ENCODE measurements at places on chromosomes 7 and 10. TPM values are rescaled to one million over a fixed set of nuclear protein-coding genes. Genes with fewer than 3 reads are reported as not detected.

- DNase-seq = no peak
Observed at GRCh38 chr7:11552676-11553296, 279.2 kb downstream of the THSD7A start.

- no peak for DNase-seq
Observed at GRCh38 chr7:84624927-84625326, 430.3 kb upstream of the SEMA3A start.

DNA sequence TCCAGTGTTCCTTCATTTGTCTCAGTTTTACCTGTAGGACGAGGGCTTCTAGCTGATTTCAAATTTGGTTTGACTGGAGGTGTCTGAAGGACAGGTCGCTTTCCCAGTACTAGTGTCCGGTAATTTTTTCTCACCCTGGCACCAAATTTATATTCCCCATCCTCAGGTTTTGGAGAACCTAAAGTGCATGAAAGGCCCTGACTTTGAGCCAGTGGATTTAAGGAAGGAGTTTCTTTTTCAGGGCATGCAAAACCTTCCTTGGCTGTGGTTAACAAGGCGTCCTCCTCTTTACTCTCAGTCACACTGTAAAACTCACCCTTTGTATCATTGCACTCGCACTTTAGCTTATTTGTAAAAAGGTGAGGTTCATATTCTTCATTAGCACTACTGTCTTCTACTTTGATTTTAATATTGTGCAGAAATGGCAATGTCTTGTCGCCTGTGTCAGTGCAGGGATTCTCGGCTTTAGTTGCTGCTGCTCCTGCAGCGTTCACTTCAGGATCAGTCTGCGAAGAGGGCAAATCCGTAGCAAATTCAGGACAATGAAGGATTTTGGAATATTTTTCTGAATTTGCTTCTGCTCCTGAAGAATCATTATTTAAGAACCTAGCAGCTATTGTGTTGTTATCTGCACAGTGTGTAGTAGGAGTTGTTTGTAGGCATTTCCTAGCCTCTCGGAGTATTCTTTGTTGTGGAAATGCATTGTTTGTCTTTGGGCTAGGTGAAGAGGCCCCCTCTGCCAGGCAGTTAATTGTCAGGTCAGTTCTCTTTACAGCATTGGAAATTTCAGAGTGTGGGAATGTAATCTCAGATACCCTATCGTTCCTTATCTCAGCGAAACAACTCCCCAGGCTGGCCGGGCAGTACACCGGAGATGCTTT, 9.9 kb downstream of the SKIDA1 start:
- no peak for DNase-seq

- no peak for DNase-seq
Observed at GRCh38 chr7:40182452-40182851, 47.6 kb downstream of the SUGCT start.

DNA sequence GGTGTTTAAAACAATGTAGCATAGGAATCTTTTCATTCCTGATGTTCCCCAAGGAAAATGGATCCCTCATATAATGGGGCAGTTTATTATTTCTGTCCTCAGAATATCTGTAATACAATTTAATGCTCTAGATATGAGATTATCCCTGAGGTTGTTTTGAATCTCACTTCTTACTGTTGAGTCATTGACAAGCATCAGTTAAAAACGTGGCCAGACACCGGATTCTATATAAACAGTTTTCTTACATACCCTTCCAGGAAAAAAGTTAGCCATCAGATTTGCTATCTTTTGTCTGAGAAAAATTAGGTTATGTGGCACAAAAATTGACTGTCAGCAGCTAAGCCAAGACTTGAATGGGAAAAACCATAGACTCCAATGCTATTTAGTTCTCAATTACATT, 539.8 kb upstream of the CELF2 start:
- no peak for DNase-seq

- no peak for DNase-seq
Observed at GRCh38 chr7:92837000-92837749, 802 bp upstream of the CDK6 start.

GRCh38 chr10:112698818-112699164, 251.3 kb upstream of the TCF7L2 start:
- no peak for DNase-seq

- DNase-seq = no peak
Observed at GRCh38 chr7:116577320-116577871, 52.6 kb downstream of the CAV1 start.

GRCh38 chr10:16776896-16777295, 40.3 kb downstream of the RSU1 start:
- DNase-seq = no peak

DNA sequence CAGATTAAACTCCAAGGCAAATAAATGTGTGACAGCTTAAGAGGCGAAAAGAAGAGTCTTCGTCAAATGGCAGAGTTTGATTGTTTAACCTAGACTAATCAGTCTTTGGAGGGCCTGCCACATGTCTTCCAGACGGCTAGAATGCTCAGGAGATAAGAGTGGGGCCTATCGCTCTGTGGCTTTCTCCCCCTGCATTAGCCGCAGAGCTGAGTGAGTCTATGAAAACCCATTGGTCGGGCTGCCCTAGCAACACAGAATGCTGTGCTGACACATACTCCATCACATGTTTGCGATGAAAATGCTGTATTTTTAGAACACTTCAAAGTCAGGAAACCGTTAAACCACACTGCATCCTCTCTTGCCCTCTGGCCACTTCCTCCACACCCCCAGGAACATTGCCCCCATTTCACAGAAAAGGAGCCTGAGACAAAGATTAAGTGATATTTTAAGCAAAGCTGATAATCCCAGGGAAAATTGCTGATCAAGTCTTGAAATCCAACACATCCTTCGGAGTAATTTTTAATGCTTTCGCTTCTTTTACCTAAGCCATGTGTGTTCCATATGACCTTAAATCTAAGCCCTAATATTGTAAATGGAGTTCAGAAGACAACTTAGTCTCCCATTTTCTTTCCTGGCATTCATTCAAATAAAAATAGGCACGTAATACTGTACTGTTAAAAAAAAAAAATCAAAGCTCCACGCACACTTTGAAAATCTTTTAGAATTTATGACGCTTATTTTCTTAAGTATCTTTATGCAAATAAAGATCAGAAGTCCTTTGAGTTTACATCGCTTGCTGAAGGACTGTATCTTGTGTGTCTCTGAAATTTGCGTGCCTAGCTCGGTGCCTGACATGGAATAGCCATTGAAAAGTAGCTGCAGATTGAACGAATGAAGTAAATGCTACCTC, 161.2 kb downstream of the CELF2 start:
- DNase-seq = no peak

DNA sequence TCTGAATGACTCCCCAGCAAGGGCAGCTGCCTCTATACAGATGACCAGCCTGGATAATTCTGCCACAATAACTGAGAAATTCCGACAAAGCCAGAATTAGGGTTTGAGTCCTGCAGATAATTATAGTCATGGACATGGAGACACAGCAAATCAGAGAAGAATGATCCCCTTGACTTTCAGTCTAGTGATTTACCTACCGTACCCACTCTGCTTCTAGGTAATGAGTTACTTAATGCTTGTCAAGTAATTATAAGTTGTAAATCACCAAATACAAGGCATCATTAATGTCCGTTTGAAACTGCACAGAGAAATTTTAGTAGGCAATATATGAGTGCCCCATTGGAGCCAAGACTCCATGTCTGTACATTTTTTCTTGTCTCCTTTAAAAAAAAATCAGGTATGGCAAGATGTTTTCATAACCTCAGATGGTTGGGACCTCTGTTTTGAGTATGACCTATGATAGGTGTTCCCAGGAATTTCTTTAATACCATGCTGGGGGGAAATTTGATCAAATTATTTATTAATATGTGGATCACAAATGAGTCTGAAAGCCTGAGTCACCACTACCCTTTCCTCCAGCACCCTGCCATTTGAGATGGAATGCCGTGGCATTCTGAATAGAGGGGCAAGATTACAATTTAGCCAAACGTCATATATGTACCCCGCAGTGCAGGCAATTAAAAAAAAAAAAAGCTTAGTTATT, 5.5 kb upstream of the ARID5B start:
- DNase-seq = no peak

- DNase-seq = no peak
Observed at GRCh38 chr10:117762819-117763172, 220.2 kb downstream of the EMX2 start.

GRCh38 chr10:77223526-77224460, 413.8 kb downstream of the KCNMA1 start:
- no peak for DNase-seq

- no peak for DNase-seq
Observed at GRCh38 chr10:13961097-13961496, 369.6 kb downstream of the FRMD4A start.

- DNase-seq = no peak
Observed at GRCh38 chr10:102696736-102697135, 17.5 kb downstream of the ARL3 start.

DNA sequence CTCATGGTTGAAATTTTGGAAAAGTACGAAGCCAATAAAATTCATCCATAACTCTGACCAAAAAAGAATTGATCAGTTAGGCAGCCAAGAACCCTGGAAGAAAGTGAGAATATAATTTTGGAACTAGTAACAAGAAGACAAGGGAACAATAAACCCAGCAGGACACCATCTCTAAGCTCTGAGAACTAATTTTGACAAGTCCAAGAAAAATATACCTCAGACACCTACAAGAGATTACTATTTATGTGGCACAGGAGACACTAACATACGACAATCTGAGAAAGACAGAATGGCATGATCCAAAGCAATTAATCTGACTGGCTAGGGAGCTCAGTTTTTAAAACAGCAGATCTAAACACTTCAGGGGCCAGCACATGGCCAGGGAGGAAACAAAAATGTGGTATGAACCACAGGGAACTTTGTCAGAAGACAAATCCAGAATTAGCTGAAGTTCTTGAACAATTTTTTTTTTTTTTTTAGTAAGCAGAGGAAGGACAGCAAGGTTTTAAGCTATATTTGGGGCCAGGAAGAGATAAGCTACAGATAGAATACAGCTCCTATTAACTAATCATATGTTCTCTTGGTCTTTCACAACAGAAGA, 38.9 kb downstream of the PARD3 start:
- DNase-seq = no peak

DNA sequence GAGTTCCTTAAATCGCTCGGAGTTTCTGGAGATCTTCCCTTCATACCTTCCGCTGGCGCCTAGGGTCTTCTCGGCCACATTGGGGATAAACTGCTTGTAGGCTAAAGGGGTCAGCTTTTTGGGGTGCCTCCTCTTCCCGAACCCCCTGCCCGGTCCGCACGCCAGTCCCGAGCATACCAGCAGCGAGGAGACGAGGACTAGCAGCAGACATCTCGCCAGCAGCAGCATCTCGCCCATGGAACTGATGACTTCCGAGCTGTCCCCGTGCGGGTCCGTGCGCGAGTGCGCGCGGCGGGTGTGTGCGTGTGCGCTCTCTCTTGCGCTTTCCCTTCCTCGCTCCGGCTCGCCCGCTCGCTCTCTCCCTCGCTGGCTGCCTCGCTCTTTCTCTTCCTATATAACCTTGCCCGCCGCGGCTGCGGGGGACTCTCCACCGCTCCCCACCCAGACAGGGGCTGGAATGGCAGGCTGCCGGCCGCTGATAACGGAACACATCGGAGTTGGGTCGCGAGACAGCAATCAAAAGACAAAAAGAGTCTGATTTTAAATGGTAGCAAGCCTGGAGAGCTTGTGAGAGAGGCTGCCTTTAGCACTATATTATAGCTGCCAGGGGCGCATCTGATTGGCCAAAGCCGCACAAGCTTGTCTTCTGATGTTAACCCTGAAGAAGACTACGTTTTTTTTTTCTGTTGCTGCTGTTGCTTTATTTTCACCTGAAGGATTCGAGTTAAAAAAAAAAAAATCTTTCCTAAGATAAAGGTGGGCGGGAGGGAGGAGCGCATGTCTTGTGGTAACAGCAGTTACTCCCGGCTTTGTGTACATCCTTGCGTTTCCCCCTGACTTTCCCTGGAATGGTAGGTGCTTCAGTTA, at the start of gene SHH:
SHH (minus strand) TSS at position 569 of the 867 bp plus-strand sequence; CDS start at position 228, 341 bp downstream.
- DNase-seq = no peak

GRCh38 chr10:22495396-22495795, 150.1 kb downstream of the SPAG6 start:
- DNase-seq = no peak

- DNase-seq = no peak
Observed at GRCh38 chr7:41809529-41809939, 106.6 kb upstream of the INHBA start.

DNA sequence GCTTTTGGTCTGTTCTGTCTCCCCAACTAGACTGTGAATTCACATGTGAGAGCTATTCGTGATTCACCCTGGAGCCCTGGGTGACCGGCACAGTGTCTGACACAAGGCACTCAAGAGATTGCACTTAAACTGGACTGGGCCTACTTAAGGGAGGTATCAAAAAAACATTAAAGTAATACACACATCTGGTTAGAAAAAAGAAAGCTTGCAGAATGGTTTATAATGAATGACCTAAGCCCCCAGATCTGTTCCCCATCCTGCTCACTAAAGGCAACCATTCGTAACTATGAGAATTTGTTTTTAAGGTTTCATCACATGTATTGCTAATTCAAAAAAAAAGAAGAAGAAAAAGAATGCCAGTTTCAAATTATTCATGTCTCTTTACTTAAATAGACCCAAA, 74.5 kb downstream of the DGKI start:
- no peak for DNase-seq

- DNase-seq = no peak
Observed at GRCh38 chr7:43244784-43245183, 132.3 kb downstream of the HECW1 start.

Gene PRSS37
- total RNA-seq = not detected

Gene EMX2
- 2.0 TPM for total RNA-seq

Gene AKR1C1
- 30.2 TPM for total RNA-seq

Gene SLC26A4
- total RNA-seq = 4.1 TPM

Gene RBP3
- not detected for total RNA-seq

Gene SORCS1
- total RNA-seq = 16.7 TPM

Gene CDHR1
- 1.6 TPM for total RNA-seq

Gene AHCYL2
- 15.9 TPM for total RNA-seq

Gene SPOCK2
- 26.9 TPM for total RNA-seq
